Kidney glomerular epithelial cell (primary cell): ENCODE measurements at places on chromosomes 7 and 10.

GRCh38 chr7:129161524-129162225 is 17.2 kb downstream of the TSPAN33 start:
- DNase-seq, result peak; percentile 28

DNA sequence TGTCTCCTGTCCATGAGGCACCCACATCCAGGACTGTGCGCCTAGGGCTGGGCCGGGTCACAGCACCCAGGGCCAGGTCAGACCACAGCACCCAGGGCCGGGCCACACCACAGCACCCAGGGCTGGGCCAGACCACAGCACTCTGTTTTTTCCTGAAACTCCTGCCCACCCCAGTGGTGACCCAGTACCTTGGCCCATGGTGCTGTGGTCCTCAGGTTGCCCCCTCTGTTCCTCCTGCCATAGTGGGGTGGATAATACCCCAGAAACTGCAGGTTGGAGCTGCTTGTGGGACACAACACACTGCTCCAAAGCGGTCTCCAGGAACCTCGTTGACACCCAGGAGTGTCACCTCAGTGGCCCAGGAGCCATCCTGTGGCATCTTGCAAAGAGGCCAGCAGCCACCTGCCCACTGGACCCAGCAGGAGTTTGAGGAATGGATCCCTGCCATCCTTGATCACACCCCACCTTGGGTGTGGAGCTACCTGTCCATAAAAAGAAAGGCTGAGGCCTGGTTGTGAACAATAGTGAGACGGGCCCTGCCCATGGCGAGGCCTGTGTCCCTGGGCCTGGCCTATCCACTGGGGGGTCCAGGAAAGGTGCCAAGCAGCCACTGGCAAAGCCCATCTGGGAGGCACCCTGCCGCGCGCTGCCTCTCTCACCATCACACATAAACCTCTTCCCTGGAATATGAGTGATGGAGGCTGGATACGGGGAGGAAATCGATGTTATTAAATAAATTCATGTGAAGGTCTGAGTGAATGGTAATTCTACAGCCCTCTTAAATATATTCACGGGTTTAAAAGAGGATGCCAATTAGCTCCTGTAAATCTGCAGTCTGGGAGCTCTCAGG is 89.0 kb downstream of the NKX6-2 start:
- DNase-seq, result no peak

DNA sequence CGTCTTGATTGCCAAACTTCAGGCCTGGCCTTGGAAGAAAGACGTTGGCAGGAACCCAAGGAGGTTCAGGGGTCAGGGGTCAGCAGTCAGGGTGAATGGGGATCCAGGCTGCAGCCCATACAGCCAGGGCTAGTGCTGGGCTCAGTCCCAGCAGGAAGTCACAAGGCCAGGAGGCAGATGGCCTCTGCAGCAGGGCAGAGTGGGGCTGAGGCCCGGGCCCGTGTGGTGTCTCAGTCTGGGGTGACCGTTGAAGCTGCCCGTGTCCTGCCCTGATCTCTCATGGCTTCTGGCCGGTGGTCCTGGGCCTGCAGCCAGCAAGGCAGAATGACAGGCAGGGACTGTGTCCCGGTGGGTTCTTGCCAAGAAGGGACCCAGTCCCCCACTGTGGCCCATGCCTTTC is 26.6 kb upstream of the PURB start:
- no peak for DNase-seq

- no peak for DNase-seq
Observed at GRCh38 chr10:75429159-75429827, 2.1 kb upstream of the LRMDA start.

GRCh38 chr10:122327237-122328206 is 47.0 kb upstream of the PLEKHA1 start:
- DNase-seq, result no peak

DNA sequence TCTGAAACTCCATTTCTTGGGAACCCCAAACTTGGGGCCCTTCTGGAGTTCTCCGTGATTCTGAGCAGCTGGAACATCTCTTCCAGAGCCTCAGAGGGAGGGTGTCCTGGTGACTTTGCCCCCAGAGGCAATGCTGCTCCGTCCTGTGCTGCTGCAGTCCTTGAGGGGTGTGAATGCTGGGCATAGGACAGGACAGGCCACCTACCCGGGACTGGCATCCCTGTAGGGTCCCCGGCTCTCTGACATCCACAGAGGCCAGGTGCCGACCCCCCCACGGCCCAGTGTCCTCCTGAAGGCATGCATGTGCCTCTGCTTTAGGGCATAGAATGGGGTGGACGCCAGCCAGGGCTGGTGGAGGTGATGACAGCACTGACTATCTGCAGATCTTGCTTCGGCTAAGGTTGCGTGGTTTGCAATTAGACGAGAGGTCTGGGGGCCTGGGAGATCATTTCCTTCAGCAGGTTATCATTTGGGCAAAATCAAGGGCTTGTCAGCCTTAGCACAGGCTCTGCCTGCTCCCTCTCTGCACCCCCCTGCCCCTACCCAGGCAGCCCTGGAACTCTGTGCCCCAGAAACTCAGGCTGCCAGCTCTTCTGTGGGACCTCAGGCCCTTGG is 136.9 kb upstream of the GPR26 start:
- DNase-seq, result no peak

DNA sequence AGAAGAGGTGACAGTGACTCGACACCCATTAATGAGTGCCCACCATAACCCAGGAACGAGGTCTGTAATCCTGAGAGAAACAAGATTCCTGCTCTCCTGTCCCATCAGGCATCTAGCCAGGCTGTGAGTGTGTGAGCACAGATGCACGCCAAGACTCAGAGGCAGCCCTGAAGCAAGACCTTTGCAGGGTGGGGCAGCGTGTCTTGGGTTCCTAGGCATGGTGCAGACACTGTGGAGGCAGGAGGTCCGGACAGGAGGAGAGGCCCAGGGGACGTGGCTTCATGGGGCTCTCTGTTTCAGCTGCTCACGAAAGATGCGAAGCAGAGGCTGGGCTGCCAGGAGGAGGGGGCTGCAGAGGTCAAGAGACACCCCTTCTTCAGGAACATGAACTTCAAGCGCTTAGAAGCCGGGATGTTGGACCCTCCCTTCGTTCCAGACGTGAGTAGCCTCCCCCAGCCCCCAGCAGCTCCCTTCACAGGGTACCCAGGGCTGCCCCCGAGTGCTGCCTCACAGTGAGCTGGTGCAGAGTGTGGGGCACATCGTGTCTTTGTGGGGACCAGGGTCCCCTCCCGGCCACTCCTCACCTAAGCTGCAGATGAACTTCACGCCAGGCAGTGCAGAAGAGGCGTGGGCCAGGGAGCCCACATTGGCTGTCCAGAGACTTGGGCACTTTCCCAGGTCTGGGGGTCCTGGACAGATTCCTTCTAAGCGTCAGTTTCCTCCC is 94.5 kb downstream of the RGS10 start:
- no peak for DNase-seq

GRCh38 chr10:46526682-46527038 is 29.8 kb downstream of the GPRIN2 start:
- DNase-seq, result peak; percentile 72

DNA sequence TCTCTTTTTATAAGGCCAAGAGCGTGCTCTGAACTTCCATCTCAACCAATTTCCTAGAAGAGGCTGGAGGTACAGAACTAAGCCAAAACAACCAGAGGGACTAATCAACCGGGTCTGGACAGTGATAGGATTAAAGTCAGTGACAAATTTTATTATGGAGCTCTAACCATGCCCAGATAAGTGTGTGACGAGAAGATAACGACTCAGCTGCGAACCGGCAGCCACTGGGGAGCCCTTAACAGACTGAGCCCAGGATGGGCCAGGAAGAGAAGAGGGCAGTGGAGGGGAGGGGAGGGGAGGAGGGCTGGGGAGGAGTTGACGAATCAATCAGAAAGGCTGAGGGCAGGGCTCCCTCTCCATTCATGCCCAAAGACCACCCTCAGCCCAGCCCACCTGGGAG is 119.9 kb downstream of the PLXNA4 start:
- DNase-seq, result no peak

- DNase-seq, result no peak
Observed at GRCh38 chr7:47231032-47231431, 350.9 kb downstream of the TNS3 start.

DNA sequence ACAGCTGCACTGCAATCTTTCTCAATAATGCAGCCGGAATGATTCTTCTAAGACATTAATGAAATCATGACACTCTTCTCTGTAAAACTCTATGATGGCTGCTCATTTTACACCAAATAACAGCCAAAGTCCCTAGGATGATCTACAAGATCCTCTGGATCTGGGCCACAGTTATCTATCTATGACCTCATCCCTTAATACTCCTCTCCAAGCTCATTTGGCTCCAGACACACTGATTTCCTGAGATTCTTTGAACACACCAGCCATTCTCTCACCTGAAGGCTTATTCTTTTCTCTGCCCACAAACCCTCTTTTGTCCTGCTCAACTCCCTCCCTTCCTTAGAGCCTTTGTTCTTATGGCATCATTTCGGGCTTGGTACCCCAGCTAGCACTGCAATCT is 577.4 kb upstream of the ANKRD30A start:
- DNase-seq, result no peak

- DNase-seq, result no peak
Observed at GRCh38 chr7:157543791-157544190, 207.0 kb downstream of the DNAJB6 start.

DNA sequence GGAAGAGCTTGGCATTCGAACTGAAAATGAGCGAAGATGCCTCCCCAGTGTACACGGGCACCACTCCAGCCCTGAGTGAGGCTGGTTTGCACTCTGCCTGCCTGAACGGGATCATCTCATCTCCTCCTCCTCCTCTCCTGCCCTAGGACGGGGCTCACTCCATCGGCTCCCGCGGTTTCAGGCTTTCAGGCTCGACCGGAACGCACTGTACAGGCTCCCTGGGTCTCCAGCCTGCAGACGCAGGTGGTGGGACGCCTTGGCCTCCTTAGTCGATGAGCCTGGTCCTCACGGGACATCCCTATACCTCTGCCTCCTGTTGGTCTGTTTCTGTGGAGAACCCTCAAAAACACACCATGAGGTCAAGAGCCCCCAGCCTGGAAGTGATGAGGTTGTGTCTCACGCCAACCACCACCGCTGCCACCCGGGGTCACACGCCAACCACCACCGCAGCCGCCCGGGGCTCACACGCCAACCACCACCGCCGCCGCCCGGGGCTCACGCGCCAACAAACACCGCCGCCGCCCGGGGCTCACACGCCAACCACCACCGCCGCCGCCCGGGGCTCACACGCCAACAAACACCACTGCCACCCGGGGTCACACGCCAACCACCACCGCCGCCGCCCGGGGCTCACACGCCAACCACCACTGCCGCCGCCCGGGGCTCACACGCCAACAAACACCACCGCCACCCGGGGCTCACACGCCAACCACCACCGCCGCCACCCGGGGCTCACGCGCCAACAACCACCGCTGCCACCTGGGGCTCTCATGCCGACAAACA is 56.3 kb downstream of the FOXL3 start:
- DNase-seq, result no peak

GRCh38 chr7:157503229-157503628 is 166.4 kb downstream of the DNAJB6 start:
- DNase-seq, result no peak

- no peak for DNase-seq
Observed at GRCh38 chr10:86162696-86163400, 203.7 kb downstream of the GRID1 start.

- no peak for DNase-seq
Observed at GRCh38 chr7:45912972-45913371, 8.1 kb downstream of the IGFBP3 start.

GRCh38 chr7:118467381-118467780 is 242.9 kb downstream of the ANKRD7 start:
- DNase-seq, result no peak

DNA sequence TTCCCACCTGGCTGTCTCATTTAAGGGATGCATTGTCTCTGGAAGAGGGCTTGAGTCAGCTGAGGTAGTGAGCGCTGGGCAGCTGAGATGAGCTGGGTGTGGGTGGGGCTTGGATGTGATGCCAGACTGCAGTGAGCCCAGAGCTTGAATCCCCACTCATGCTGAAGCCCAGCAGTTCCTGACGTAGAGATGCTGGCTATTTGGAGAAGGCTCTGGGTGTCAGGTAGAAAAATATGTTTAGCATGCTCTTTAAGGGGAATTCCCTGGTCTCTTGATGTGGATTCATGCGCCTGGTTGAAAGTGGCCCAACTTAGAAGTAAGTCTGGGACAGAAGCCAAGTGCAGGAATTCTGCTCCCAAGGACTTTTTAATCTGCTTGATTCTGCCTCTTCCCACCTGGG is 241.5 kb upstream of the IGFBP3 start:
- peak; percentile 72 for DNase-seq
